Glutamatergic neuron (in vitro differentiated cells): ENCODE measurements at places on chromosomes 7 and 10.

DNA sequence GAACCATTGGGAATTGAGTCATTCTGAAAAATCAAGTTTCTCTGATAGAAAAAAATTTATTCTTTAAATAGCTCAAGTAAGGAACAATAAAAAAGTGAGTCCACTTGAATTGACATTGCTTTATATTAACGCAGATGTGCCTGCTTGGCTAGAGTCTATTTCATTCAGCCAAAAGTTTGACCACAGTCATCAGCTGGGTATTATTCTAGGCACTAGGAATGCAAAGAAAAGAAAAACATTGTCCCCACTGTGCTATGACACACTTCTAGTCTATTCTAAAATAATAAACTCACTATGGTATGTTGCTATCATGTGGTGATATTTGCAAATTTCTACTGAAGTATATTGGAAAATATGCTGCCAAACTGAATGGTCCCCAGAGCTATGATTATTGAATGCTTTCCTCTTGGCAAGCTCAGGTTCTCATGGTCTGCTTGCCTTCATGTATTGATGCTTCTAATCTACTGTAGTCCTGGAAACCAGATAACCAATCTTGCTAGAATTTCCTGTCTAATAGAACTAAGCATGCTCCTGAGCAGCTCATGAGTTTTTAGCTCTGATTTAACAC, 8.3 kb downstream of the SFRP4 start:
- DNase-seq = no peak

DNA sequence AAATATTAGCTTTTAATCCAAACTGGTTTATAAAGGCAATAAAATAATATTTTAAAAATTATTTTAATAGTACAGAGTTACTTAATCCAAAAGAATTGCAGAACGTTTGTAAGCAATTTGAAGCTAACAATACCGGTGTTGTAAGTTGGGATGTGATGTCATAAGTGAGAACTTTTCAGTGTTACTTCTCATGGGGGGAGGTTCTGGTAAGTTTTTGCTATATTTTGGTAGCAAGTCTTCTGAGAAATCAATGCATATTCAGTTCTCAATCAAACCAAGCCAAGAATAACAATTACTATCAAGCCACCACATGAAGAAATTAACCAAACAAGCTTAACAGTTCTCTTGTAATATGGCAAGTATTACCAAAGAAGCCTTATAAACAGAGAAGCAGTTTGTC, 147.1 kb upstream of the ASAH2 start:
- no peak for DNase-seq

DNA sequence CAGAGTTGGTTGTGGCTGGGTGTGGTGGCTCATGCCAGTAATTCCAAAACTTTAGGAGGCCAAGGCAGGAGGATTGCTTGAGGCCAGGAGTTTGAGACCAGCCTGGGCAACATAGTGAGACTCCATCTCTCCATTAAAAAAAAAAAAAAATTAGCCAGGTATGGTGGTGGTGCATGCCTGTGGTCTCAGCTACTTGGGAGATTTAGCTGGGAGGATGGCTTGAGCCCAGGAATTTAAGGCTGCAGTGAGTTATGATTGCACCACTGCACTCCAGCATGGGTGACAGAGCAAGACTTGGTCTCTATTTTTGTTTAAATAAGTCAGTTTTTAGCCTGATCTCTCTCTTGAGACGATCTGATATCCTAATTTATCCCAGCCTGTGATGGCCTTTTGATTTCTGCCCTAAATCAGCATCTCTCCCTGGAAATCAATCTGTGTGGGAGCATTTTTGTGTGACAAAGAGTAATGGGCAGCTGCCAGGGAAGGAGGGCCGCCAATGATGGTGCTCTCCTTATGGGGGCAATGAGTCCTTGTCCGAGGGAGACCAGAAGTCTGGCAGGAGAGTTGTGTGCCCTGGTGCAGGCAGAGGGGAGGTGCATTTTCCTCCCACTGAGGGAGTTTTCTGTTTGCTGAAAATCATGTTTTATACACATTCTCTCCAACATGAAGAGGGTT, 111.0 kb downstream of the NRP1 start:
- DNase-seq = no peak

DNA sequence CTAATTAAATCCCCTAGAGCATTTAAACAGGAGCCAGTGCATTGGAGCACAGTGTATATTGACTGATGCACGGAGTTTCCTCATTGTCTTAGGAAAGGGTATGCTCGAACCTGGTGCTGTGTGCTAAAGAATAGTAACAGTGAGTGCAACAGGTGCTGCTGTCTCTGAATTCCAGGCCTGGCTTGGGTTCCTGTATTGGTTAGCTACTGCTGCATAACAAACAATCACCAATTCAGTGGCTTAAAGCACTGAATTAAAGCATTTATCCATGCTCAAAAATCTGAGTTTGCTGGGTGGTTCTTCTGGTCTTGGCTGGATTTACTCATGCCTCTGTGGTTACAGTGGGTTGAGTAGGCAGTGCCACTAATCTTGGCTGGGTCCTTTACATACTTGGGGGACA, 1.8 kb upstream of the PNLIPRP1 start:
- DNase-seq = no peak

GRCh38 chr7:18740579-18740988, 245.0 kb downstream of the HDAC9 start:
- no peak for DNase-seq

DNA sequence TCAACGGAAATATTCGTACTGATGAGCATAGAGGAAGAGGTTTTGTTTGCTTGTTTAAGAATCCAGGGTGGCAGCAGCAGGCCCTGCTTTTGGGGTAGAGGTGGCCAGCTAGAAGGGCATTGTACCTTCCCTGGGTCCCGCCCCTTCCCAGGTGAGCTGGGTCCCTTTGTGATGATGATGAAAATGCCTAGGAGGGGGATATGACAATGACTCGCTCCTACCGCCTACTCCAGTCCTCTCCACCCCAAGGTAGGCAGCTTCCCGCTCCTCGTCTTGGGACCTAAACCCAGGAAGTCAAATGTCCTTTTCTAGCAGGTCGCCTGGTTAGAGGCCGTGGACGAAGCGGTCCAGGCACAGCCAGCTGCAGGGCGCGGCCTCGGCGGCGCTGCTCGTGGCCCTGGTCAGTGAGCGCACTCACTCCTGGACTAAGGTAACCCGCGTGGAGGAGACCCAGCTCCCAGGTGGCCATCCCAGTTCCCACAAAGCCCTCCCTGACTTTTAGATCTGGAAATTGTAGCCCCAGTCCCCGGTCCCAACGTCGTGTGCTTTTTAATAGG, 141.4 kb downstream of the LSMEM1 start:
- no peak for DNase-seq

DNA sequence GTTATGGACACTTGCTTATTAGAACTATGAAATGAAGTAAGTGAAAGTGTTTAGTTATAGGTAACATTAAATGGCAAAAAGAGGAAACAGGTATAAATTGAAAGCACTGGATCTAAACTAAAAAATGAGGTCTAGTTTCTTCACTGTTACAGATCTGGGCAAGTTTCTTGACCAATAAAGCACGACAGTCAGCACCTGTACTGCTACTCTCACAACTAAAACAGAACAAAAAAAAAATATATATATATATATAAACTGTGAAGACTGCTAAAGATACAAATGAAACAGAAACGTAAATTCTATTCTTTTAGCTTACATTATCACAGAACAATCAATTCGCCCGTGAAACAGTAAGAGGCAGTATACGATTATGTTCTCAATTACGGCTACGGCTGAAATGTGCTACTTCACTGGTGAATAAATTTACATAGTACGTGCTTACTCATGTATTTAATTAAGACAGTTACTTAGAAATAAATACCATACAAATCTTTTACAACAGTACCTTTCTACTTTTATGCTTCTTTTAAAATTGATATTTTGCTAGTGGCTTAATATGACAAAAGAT, 4.2 kb downstream of the AHR start:
- no peak for DNase-seq

GRCh38 chr10:35136263-35136815, 9.7 kb downstream of the CREM start:
- no peak for DNase-seq

DNA sequence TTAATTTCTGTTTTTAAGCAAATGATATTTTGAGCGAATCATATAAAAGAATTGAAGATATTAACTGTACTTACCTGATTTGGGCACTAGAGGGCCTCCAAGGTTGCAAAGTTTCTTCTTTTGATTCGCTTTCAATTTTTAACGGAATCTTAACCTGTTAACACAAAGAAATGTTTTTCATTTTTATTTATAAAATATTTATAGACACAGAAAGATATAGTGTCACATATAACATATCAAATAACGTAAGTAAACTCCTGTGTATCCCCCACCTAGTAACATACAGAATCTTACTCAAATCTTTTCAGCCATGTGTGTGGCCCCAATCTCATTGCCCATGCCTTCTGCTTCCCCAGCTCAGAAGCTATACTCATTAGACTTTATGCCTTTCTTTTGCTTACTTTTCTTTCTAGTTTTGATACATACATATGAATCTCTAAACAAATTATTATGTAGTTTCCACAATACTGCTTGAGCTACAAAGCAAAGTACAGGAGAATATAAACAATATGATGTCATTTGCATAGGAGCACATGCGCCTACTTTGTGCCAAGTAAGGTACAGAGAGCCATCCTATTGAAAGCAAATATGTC, 49.5 kb upstream of the ZPBP start:
- DNase-seq = no peak

GRCh38 chr10:33363106-33363505, 28.6 kb upstream of the NRP1 start:
- DNase-seq = no peak

GRCh38 chr10:132699411-132700155, 86.4 kb downstream of the NKX6-2 start:
- no peak for DNase-seq

DNA sequence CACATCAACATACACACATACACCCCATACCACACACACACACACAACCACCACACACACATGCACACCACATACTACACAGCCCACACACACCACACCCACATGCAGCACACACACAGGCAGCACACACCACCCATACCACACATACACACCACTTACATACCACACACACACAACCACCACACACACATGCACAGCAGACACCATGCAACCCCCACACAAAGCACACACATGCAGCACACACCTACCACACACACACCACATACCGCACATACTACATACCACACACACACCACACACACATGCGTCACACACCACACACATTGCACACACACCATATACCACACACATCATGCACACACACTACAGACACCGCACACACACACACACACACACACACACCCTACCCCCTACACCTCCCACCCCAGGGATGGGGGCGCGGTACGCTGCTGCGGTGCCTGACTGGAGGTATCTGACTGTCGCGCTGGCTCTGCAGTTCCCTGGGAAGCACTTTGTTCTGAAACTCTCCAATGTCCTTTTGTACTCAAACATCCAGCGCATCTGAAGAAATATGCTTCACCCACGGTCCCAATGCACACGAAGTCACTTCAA, 5.4 kb upstream of the TRPV6 start:
- DNase-seq = no peak

DNA sequence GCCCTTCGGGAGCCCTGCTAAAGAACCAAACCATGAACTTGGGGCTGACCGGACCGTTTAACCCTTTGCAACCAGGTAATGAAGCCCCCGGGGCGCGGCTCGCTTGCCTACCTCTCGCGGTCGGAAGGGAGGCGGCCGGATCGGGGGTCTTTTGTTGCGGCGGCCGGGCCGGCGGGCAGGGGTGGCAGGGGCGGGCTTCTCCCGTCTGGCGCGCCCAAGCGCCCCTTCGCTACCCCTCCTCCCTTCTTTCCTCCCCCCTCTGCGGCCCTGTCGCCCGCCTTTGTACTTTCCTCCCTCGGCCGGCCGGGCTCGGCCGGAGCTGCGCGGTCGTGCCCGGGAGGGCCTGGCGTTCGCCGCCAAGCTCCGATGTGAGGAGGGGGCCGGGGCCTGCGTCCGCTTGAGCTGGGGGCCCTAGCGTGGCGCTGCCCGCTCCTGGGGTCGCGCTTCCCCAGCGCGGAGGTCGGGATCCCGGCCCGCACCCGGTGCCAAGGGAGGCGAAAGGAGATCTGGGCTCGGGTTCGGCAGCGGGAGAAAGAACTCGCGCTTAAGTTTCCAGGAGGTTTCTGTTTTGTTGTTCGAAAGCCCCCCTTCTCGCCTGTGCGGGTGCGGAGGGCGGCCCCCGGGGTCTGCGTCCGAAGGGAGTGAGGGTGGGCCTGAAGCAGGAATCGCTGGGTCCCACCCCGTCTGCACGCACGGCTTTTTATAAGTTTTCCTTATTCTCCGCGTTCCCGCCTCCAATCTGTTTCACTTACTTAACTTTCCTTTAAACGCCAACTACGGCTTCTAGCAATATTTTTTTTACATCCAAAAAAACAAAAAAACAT, 436.8 kb upstream of the GALNT17 start:
- DNase-seq = peak; percentile 49

- no peak for DNase-seq
These were observed 20.6 kb upstream of the USP6NL start for GRCh38 chr10:11631890-11632587.

GRCh38 chr10:45418417-45418848, 44.4 kb downstream of the ALOX5 start:
- no peak for DNase-seq

GRCh38 chr7:135943134-135943879, 33.9 kb downstream of the MTPN start:
- DNase-seq = no peak

GRCh38 chr10:123570898-123571515, 95.1 kb upstream of the GPR26 start:
- no peak for DNase-seq

DNA sequence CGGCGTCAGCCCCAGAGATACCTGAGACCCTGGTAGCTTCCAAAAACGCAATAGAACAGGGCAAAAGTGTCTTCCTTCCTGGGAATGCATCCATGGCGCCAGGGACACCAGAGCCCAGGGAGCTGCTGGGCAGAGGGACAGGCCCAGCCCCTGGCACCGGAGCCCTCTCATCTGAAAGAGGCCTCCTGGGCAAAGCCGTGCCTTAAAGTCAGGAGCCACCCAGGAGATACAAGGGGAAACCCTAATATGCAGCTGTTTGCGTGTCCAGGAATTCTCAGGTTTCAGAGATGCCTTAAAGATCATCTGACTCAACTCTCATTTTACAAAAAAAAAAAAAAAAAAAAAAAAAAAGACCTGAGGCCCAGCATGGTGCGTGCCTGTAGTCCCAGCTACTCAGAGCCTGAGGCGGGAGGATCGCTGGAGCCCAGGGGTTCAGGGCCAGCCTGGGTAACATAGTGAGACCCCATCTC, 28.0 kb downstream of the NUDT1 start:
- DNase-seq = no peak

DNA sequence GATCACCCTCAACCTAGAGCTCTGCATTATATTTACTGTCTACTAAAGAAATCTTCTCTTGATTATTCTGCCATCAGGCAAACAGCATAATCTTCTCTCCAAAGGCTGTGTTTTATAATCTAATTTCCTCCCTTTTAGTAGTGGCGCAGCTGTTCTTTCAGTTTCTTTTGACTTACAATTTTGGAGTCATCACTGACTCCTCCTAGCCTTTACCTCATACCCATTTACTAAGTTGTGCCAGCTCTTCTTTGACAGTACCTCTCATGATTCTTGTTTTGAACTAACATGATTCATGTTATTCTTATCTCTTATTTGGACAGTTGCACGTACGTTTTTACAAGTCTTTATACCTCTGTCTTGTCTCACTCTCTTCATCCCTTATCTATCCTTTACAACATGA, 113.0 kb downstream of the FOXP2 start:
- no peak for DNase-seq

GRCh38 chr7:51288896-51289622, 27.6 kb downstream of the COBL start:
- no peak for DNase-seq

- DNase-seq = no peak
These were observed 107.4 kb downstream of the ITIH5 start for GRCh38 chr10:7559386-7559785.
